ENCODE measurements at places on chromosomes 16 and 17.
A peak's percentile ranks its signal among the peaks of the same experiment; 100 is the strongest.

- DNase-seq, result no peak
Observed at GRCh38 chr16:79045191-79045590, 555.3 kb downstream of the MAF start.

- DNase-seq, result no peak
Observed at GRCh38 chr16:73408311-73408710, 360.4 kb upstream of the ZFHX3 start.

GRCh38 chr16:6695666-6696065 is 637.0 kb upstream of the RBFOX1 start:
- no peak for DNase-seq

DNA sequence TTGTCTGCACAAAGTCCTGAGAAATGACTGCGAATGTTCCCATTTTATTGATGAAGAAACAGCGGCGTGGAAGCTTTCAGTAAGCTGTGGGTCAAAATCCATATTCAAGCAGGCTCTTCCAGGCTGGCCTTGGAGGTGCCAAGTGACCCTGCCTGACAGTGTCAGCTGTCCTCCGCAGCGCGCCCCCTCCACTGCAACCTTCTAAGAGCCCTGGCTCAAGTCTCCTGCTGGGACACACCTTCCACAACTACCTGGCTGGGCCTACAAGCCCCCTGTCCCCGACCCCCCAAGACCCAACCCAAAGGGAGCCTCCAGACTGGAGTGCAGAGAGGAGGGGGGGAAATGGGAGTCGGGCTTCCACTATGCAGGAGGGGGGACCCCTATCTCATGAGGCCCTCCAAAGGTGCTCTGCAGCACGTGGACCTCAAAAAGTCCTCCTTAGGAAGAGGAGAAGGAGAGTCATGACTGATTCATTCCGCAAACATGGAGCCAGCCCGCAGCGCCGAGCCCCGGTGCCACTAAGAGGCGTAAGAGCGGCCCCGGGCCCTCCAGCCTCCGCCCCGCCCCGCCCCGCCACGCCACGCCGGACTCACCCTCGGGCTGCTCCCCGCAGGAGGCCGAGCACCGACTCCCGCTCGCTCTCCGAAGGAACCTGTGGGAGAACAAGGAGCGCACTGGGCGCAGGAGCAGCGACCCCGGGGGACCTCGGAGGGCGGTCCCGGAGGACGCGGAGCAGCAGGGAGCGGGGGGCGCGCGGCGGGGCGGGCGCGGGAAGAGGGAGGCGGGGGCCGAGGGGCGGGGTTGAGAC is 574 bp downstream of the MPP3 start:
- no peak for DNase-seq

DNA sequence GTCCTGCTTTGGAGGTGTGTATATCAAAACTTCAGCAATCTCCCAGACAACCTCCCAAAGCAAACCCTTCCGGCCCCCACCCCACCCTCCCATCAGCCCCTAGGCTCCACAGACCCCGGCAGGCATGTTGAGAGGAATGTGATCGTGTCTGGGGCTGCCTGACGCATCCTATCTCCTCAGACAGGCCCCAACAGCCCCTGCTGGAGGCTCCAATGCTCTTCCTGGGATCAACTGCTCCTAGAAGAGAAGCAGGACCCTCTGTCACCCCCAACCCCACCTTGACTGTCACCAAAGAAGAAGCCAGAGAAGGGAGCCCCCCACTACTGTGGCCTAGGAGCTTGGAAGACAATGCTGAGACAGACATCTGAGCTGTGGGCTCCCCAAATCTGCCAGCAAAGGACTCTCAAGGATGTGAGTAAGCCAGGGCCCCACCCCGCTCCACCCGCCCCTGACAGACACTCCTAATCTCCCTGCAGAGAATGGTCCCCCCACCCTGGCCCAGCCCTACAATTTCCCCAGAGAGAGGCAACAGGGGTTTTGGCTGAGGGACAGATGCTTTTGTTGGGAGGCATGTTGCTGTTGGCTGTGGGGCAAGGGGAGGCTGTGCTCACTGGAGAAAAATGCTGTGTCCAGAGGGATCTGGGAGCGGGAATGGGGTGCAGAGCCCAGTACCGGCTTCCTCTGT is 1.6 kb upstream of the KRT14 start:
- no peak for DNase-seq

GRCh38 chr17:37604556-37604955 is 4.7 kb downstream of the SYNRG start:
- DNase-seq, result no peak

DNA sequence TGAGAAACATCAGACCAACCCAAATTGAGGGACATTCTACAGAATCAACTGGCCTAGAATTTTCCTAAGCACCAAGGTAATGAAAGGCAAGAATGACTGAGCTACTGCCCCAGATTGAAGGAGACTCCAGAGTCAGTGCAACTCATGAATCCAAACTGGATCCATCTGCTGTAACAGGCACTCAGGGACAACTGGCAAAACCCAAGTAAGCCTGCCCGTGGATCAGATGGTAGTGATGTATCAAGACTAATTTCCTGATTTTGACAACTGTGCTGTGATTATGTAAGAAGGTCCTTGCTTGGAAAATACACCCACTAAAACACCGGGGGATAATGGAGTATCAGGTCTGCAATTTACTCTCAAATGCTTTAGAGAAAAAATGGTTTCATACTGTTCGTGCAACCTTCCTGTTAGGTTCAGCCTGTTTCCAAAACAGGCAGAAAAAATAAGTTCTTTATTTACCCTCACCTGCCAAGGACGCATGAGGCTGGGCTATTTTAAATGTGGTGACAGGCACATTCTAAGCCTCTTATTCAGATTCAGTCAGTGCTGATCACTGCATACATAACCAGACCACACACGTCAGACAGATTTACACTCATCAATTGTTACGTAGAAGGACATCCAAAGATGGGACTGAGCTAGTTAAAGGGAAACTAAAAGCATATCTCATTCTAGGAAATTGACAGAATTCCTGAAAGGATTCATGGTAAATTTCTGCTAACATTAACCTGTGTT is 7.0 kb downstream of the MBTPS1 start:
- DNase-seq, result no peak

- DNase-seq, result no peak
Observed at GRCh38 chr16:57469917-57470470, 7.5 kb downstream of the POLR2C start.

DNA sequence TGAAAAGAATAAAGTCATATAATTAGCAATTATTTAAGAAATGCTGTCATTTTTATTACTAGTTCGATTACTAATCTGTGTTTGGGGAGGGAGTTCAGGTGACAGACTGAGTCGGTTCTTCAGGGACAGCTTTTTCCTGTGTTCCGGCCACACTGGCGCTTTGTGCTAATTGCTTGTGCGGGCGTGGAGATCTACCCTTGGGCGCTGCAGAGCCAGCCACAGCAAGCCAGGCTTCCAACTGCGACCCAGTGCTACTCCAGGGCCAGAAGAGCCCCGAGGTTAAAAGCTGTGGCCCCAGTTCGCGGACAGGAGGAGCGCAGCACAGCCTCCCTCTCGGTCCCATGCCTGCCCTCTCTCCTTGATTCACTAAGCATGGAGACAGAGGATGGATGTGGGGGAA is 6.5 kb upstream of the OR2C1 start:
- DNase-seq, result no peak

DNA sequence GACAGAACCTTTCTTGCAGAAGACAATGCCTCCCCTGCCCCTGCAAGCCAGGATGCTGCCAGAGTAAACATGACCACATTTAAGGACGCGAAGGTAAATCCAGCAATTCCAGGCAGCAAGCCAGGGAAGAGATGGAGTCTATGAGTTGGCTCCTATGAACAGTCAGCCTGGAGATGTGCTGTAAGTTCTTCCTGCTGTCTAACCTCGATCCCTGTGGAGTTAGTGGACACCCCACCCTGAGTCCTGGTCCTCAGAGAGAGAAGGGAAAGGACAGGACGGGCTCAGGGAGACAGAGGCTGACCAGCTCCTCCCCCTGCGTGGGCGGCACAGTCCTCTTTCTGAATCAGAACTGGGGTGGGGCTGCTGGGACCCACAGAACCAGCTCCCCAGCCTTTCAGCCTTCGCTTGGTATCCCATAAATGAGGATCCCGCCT is 24.9 kb downstream of the CDC42EP4 start:
- DNase-seq, result no peak

DNA sequence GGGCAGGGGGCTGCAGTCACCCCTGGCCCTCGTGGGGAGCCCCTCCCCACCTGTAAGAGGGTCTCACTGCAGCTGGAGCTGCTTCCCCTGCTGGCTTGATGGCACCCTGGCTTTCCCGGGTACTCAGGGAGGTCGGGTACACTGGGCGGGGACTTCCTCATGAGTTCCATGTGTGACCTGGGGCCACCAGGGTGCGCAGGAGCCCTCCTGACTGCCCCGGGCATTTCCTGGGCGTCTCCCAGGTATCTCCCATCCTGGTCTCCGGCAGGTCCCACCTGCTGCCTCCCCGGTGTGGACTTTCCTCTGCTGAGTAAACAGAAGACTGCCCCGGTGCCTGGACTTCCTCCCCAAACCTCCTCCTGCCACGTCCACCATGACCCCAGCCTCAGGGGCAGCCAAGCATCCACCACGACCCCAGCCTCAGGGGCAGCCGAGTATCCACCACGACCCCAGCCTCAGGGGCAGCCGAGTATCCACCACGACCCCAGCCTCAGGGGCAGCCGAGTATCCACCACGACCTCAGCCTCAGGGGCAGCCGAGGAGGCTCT is 40.9 kb downstream of the CBFA2T3 start:
- no peak for DNase-seq

- no peak for DNase-seq
Observed at GRCh38 chr17:66392783-66393437, 90.5 kb downstream of the PRKCA start.

DNA sequence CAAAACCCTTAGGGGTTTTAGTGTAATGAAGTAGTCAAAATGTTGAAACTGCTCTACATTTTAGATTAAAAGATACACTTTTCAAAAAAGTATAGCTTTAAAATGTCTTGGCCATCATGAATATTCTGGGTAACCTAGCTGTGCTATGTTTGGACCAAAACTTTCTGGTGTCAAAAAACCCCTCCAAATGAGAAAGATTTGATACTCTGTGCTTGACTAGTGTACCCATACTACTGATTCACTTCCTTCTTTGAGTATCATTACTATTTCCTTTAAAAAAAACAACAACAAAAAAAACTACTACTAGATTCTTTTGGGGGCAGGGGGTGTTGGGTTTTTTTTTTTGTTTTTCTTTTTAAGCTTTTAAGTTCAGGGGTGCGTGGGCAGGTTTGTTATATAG is 37.3 kb downstream of the PTRH2 start:
- no peak for DNase-seq

- no peak for DNase-seq
Observed at GRCh38 chr17:21177854-21178600, 35.9 kb downstream of the TMEM11 start.

DNA sequence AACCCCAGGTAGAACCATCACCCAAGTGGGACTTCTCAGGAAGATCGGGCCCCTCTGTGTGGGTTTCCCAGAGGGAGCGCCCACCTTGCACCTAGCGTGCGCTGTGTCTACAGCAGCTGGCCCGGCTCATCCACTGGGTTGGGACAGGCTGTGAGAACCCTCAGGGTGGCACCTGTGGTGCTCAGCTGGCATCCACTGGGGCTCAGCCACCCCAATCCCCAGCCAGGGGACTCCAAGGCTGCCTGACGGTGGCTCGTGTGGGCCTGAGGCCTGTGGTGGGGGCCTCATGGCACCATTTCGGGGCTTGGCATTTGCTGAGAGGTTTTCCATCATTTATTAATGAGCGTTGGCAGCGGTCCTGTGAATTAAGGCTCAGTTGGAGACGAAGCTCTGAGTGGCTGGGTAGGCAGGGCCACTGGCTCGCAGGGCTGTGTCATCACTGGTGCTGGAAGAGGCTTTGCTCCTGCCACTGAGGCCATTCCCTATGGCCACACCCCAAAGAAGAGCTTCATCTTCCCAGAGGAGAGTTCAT is 28.5 kb downstream of the CACNG4 start:
- no peak for DNase-seq

- DNase-seq, result no peak
Observed at GRCh38 chr17:689556-690275, 24.9 kb downstream of the VPS53 start.

DNA sequence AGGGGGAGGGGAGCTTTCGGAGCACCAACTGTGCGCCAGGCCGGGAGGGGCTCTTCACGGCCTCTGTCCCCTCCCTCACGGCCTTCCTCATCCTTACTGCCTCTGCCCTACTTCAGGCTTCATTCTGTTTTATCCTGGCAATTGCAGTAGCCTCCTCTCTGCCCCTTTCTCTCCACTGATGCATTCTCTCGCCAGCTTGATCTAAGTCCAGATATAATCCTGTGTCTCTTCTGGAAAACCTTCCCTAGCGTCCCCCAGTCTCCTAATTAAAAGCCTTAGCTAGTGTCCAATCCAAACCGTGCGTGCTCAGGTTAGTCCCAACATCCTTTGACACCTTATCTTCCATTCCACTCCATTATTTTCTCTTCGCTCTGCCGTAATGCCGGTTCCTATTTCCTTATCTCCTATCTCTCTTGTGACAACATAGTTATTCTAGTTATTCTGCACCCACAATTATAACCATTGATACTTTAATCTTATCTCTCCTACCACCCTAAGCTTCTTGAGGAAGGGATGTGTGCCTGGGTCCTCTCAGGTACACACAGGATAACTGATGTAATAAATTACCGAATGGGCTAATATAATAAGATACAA is 869 bp downstream of the ZNF48 start:
- no peak for DNase-seq

DNA sequence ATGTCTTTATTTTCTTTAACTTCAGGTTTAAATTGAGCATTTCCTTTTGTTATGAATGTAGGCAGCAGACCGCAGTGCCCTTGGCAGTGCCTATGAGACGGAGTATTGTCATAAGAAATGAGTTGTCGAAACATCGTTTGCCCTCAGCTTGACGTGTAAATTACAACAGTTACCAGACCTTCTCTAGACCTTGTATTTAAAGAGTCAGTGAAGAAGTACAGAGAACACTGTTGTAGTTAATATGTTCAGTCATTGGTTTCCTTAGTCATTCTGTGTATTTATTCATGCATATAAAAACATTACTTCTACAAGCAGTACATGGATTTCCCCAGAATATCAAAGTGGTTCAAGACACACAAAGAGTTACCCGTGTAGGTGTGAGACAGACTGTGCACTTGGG is 19.0 kb downstream of the IRF8 start:
- no peak for DNase-seq

GRCh38 chr16:63216696-63217423 is 1180.6 kb upstream of the CDH8 start:
- DNase-seq, result no peak

GRCh38 chr16:29311461-29312344 is 94.8 kb downstream of the NPIPB11 start:
- DNase-seq, result no peak

DNA sequence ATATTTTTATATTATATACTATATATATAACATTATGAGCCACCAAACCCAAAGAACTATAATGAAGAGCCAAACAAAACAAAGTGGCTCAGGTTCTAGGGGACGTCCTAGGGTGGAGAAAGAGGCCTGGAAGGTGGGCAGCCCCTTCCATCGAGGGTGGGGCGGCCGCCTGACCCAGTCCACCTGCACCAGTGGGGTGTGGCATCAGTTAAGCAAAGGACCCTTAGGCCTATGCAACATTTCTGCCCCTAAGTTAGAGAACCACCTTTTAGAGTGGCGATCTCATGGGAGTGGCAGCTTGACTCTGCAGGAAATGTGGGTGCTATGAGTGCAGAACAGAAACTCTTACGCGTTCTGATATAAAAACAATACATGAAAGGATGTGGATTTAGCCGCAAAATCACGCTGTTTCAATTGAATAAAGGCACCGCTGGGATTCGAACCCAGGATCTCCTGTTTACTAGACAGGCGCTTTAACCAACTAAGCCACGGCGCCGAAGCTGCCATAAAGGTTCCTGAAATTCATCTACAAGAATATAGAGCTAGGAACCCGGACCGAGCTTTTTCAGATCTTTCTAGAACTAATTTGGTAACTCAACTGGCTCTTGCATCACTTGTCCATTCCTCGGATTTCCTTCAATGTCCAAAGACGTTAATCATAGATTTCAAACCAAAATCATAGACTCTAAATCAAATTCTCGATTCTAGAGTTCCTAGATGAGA is 15.6 kb upstream of the AURKB start:
- peak; percentile 45 for DNase-seq
